ENCODE measurements at places on chromosomes 16 and 17. TPM values are rescaled to one million over a fixed set of nuclear protein-coding genes. Genes with fewer than 3 reads are reported as not detected.

DNA sequence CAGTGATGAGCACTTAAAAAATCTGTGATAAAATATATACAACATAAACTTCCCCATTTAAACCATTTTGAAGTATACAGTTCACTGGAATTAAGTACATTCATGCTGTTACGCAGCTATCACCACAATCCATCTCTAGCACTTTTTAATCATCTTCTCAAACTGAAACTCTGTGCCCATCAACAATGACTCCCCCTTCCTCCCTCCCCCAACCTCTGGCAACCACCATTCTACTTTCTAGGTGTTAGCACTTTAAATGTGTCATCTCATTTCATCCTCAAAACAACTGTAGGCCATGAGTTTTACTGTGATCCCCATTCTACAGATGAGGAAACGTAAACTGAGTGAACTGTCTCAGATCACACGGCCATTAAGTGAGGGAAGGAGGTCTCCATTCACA lies 13.8 kb upstream of the TMEM98 start:
- DNase-seq = no peak
- no peak overlapping the region for H3K4me3 ChIP-seq
- no peaks in the 10 kb centered on the region for H3K4me1 ChIP-seq
- H3K27ac ChIP-seq = no peak overlapping the region
- no peaks in the 10 kb centered on the region for H3K36me3 ChIP-seq

GRCh38 chr17:3665834-3666233 lies 2.5 kb downstream of the TAX1BP3 start:
- H3K27ac ChIP-seq = no peak overlapping the region
- DNase-seq = no peak
- peaks cover 25% of the 10 kb centered on the region for H3K4me1 ChIP-seq
- H3K4me3 ChIP-seq = no peak overlapping the region

Gene SLC38A8
- not detected for total RNA-seq

Gene TP53TG3F
- total RNA-seq = not detected

GRCh38 chr16:89615596-89616090 lies 2.2 kb downstream of the DPEP1 start:
- H3K27me3 ChIP-seq = no peaks in the 10 kb centered on the region
- peaks cover 4% of the 10 kb centered on the region for H3K4me1 ChIP-seq
- H3K36me3 ChIP-seq = no peaks in the 10 kb centered on the region
- no peak for DNase-seq

DNA sequence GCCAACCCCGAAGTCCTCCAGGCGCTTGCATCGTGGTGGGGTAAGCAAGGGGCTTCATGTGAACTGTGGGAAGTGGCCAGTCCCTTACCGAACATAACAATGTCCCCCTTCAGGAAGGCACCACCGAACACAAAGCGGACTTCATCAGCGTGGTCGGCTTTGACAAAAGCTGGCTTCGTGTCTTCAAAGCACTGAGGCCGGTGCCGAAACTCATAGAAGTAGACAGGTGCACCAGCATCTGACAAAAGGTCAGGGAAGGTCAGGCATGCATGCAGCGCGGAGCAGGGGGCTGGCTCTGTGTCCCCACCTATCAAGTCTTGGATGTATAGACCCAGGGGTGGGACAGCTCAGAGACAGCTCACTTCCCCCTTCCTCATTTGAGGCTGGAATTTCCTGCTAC lies 16.6 kb upstream of the CES1 start:
- H3K27ac ChIP-seq = no peak overlapping the region
- no peaks in the 10 kb centered on the region for H3K4me1 ChIP-seq
- no peak overlapping the region for H3K4me3 ChIP-seq
- no peak for DNase-seq
- no peaks in the 10 kb centered on the region for H3K27me3 ChIP-seq

GRCh38 chr17:60601447-60602384 lies 1.7 kb downstream of the PPM1D start:
- peak overlapping the region; percentile 99 for H3K27ac ChIP-seq
- no peaks in the 10 kb centered on the region for H3K27me3 ChIP-seq
- peak; percentile 92 for DNase-seq
- H3K4me1 ChIP-seq = no peaks in the 10 kb centered on the region
- no peaks in the 10 kb centered on the region for H3K36me3 ChIP-seq

GRCh38 chr16:75053791-75054555 lies 55.1 kb downstream of the ZNRF1 start:
- peaks cover 14% of the 10 kb centered on the region for H3K4me1 ChIP-seq
- H3K36me3 ChIP-seq = no peaks in the 10 kb centered on the region
- H3K27me3 ChIP-seq = no peaks in the 10 kb centered on the region
- DNase-seq = peak; percentile 78
- H3K4me3 ChIP-seq = no peak overlapping the region

Gene NUPR1
- 64.7 TPM for total RNA-seq

GRCh38 chr16:71915350-71915749 lies 20.0 kb downstream of the IST1 start:
- peaks cover 17% of the 10 kb centered on the region for H3K36me3 ChIP-seq
- no peak overlapping the region for H3K4me3 ChIP-seq
- no peak for DNase-seq
- H3K4me1 ChIP-seq = peaks cover 4% of the 10 kb centered on the region
- no peak overlapping the region for H3K27ac ChIP-seq

DNA sequence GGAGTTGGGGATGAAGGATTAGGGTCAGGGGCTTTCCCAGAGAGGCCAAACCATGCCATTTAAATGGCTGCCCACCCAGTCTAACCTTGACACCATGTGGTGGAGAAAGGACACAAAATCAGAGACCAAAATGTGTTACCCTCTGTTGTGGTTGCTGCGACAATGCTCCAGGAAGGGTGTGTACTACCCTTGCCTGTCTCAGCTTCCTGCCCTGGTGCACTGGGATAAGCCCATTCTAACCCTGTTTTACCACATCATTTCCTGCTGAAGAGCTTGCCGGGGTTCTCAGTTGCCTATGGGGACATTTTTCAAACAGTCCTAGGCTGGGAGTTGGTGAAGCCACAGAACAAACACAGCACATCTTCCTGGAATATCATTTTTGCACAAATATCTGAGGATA lies 4.9 kb downstream of the OR4D1 start:
- peaks cover 20% of the 10 kb centered on the region for H3K27me3 ChIP-seq
- H3K4me1 ChIP-seq = no peaks in the 10 kb centered on the region
- no peak for DNase-seq
- H3K36me3 ChIP-seq = no peaks in the 10 kb centered on the region

GRCh38 chr16:30397776-30398660 lies 2.8 kb downstream of the ZNF48 start:
- no peaks in the 10 kb centered on the region for H3K4me1 ChIP-seq
- H3K27ac ChIP-seq = no peak overlapping the region
- no peaks in the 10 kb centered on the region for H3K36me3 ChIP-seq
- no peak overlapping the region for H3K4me3 ChIP-seq

GRCh38 chr16:58124601-58124915 lies 4.6 kb downstream of the CFAP20 start:
- H3K27ac ChIP-seq = no peak overlapping the region
- no peaks in the 10 kb centered on the region for H3K27me3 ChIP-seq
- DNase-seq = no peak
- no peak overlapping the region for H3K4me3 ChIP-seq

- H3K4me1 ChIP-seq = no peaks in the 10 kb centered on the region
- H3K27ac ChIP-seq = no peak overlapping the region
- H3K36me3 ChIP-seq = no peaks in the 10 kb centered on the region
- no peaks in the 10 kb centered on the region for H3K27me3 ChIP-seq
- H3K4me3 ChIP-seq = no peak overlapping the region
- DNase-seq = no peak
These were observed 315.6 kb downstream of the SNX29 start for GRCh38 chr16:12291989-12292759.

- no peak overlapping the region for H3K27ac ChIP-seq
- H3K36me3 ChIP-seq = no peaks in the 10 kb centered on the region
- H3K4me3 ChIP-seq = no peak overlapping the region
- H3K27me3 ChIP-seq = no peaks in the 10 kb centered on the region
These were observed 121.8 kb upstream of the COX10 start for GRCh38 chr17:13947499-13947898.

DNA sequence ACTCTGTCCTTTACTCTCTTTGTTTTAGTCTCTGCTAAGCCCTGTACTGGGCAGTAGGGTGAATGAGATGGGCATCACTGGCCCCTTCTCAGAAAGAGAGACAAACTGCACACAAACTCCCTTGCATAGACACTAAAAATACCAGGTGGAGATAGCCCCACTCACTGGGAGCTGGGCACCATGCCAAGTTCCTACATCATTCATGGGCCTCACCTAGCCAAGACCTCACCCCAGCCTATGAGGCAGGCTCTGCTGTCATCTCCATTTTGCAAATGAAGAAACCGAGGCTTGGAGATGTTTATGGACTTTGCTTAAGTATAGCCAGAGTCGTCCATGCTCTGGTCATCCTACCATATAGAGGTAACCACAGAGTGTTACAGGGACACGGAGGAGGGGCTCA lies 499.8 kb upstream of the CDH11 start:
- no peak overlapping the region for H3K4me3 ChIP-seq
- no peaks in the 10 kb centered on the region for H3K4me1 ChIP-seq
- H3K27me3 ChIP-seq = no peaks in the 10 kb centered on the region
- H3K36me3 ChIP-seq = no peaks in the 10 kb centered on the region
- DNase-seq = no peak
- H3K27ac ChIP-seq = no peak overlapping the region

GRCh38 chr16:50640391-50640790 lies 40.7 kb downstream of the SNX20 start:
- no peaks in the 10 kb centered on the region for H3K27me3 ChIP-seq
- no peaks in the 10 kb centered on the region for H3K4me1 ChIP-seq
- no peak overlapping the region for H3K27ac ChIP-seq
- H3K4me3 ChIP-seq = no peak overlapping the region
- DNase-seq = no peak

- no peaks in the 10 kb centered on the region for H3K4me1 ChIP-seq
- peak; percentile 12 for DNase-seq
- H3K36me3 ChIP-seq = no peaks in the 10 kb centered on the region
- H3K27ac ChIP-seq = no peak overlapping the region
- H3K4me3 ChIP-seq = no peak overlapping the region
These were observed 66.0 kb upstream of the CDH5 start for GRCh38 chr16:66300501-66300900.

Data from kidney (tissue), 22 donors.